ENCODE measurements at places on chromosomes 2 and 18.

GRCh38 chr18:70047931-70048603 is 100.4 kb upstream of the CD226 start:
- DNase-seq: peak; percentile 64

GRCh38 chr2:240832921-240833494 is 13.0 kb upstream of the KIF1A start:
- DNase-seq: no peak

- DNase-seq: peak; percentile 87
Measured at GRCh38 chr2:106147159-106147558, 46.9 kb downstream of the UXS1 start.

GRCh38 chr2:128411431-128411830 is 92.8 kb upstream of the HS6ST1 start:
- no peak for DNase-seq

DNA sequence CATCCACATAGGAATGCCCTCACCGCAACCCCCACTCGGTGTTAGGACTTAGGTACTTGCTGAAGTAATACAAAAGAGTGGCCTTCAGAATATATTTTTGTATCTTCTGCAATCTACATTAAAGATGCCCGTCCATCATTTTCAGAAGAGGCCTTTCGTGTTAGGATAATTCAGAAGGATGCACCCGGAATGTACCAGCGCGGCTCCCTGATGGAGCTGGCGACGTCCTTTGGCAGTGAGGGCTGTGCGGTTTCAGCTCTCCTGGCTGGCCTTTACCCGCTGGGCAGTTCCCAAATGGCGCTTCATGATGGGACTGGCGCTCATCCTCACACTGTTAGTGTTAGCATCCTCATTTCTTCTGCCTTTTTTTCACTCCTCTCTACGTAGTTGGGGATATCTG is 15.3 kb downstream of the TWIST2 start:
- DNase-seq: peak; percentile 73

DNA sequence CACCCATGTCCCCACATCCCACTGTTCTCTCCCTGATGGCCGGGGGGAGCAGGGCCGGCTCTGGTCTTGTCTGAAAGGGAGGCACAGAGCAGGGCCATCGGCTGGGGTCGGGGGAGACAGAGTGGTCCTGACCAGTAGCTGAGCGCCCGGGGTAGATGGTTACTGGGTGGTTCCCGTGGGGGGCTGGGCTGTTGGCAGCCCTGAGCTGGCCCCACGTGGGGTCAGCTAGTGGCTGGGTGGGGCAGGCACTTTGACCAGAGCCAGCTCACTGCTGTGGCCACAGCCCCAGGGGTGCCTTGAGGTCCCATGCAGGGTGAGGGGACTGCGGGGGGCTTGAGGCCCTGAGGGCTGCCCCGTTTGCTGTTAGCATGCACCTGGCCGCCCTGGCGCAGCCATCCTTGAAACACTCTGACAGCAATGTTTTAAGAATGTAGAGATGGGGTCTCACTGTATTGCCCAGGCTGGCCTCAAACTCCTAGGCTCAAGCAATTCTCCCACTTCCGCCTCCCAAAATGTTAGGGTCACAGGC is 12.3 kb upstream of the NEU4 start:
- DNase-seq: no peak

- DNase-seq: peak; percentile 56
Measured at GRCh38 chr2:63023444-63023843, 27.2 kb upstream of the OTX1 start.

DNA sequence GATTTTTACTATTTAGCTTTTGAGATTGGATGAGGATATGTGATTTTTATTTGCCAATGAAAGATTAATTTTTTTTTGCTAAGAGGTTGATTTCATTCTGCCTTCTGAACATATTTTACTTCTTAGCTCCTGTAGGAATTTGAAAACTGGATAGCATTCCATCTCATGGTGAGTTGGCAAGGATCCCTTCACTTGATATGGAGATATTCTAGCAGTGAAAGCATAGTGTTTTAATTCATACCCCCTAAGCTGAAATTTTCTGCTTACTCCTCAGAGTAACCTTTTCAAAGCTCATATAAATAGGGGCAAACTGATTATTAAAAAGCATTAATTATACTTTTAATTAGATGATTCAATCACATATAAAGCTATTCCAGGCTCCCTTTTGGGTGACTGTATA is 61.0 kb upstream of the KCNJ3 start:
- DNase-seq: no peak

DNA sequence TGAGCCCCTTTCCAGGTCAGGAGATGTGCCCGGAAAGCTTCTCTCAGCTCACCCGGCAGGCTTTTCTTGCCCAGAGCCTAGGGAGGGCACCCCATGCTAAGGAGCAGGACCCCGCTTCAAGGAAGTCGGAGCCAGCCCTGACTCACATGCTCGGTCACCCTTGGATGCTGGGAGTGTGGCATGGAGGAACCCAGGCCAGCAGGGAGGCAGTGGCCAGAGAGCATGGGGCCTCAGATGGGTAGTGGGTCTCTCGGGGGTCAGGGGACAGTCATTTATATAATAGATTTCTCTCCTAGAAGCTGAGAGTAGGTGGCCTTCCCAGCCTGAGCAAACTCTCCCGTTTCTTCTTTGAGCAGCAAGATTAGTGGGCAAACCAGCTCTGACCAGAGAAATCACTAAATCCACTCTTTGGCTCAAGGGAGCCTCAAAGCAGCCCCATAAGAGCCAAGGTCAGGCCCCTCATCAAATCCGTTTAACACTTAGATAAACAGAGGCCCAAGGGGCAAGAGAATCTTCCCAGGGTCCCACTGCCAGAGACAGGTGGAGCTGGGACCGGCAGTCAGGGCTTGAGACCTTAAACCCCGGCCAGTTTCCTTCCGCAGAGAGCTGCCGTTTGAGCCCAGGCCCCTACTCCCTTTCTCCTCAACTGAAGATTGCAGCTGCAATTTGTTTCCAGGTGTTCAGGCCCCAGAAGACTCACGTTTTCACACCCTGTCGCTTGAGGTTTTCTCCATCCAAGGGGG is 113.1 kb downstream of the CYP26B1 start:
- no peak for DNase-seq

- DNase-seq: peak; percentile 20
Measured at GRCh38 chr2:210399440-210400041, 77.0 kb downstream of the LANCL1 start.

GRCh38 chr2:18498531-18498930 is 61.9 kb downstream of the RDH14 start:
- no peak for DNase-seq

DNA sequence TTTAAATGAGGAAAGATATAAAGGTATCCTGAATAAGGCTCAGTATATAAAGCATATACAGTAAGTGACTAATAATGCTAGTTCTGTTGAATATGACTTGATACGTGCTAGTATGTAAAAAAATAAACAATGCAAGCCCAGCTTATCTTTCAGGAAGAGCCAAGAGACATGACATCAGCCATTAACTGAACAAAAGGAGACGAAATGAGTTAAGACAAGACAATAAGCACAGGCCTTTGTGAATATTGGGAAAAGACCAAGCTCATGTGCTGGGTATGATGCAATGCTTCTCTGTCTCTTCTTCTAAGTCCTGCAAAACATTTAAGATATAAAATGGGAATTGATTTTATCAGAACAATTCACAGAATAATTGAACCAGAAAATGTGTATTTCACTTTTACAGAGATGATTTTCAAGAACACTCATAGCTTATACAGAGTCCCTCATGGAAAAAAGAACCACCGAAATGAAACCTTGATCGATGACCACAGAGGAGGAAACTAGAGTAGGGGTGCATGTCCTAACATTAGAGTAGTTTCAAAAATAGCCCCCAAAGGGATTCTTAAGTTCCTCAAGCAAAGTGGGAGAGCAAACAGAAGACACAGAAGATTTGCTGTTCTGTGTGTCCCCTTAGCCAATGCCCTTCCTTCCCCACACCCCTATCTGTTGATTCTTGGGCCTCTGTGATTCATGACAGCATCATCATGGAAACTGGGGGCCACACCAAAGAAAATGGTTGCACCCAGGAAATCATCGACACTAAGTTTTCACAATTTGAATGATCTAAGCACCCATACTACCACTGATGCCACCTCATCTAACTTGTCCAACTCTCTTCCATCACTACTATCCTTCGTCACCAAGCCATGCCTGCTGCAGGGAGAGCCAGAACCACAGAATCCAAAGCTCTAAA is 68.0 kb upstream of the CRIM1 start:
- peak; percentile 16 for DNase-seq

DNA sequence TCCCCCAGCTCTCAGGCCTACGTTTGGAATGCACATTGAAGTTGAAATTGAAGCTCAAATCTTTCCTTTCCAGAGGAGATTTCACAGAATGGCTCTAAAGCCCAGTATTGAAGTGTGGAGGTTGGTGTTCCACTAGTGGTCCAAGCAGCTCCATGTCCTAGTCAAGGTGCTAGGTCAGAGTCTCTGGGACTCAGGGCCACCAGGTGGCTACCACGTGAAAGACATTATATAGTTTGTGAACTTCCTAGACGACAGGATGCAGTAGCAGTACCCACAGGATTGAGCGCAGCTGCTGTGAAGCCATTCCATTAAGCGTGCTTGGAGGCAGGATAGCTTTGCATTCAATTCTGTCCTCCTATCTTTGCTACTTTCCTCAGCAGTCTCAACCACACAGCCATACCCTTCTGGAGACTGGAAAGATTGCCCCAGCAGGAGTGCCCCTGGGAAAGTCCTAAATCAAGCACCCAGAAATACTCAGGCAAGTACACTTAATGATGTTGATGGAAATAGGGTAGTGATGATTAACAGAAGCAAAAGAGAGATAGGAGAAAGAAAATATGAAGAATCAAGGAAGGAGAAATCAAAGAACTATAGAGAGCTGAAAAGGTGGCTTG is 4.7 kb upstream of the TGFA start:
- no peak for DNase-seq

- DNase-seq: peak; percentile 23
Measured at GRCh38 chr2:218161644-218162043, 5.1 kb downstream of the CXCR1 start.

- peak; percentile 3 for DNase-seq
Measured at GRCh38 chr2:177893880-177894279, 178.7 kb downstream of the PDE11A start.

DNA sequence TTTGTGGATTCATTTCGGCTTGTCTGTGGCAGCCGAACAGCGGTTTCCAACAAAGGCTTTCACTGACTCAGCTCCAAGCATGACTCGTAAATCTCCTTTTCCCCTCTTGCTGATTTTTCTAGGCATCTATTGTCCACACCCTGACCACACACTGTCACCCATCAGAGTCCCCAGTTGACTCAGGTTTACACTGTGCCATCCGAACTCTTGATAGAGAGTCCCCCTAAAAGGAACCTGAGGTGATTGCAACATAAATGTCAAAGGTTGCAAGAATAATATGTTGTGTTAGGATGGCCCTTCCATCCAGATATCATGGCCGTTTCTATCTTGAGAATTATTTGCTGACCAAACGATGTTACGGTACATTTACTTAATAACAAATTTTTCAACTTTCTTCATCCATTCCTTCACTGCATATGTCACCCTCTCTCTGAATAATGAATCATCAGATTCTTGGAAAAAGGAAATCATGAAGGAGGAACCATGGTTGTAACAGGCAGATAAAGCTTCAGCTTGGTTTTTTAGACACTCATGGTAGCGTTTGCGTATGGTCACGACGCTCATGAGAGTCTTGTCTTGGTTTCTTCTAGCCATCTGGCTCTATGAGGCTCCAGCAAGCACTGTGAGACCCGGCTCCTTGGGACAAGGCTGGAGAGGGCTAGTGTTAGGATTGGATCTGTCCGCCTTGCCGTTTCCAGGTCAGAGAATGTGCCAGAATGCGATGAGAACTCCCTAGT is 72.1 kb downstream of the NPAS2 start:
- peak; percentile 76 for DNase-seq

GRCh38 chr2:74427551-74427950 is 6.0 kb downstream of the WDR54 start:
- DNase-seq: no peak

- DNase-seq: peak; percentile 80
Measured at GRCh38 chr2:109510136-109511028, 103.4 kb downstream of the SEPTIN10 start.

- DNase-seq: no peak
Measured at GRCh38 chr2:240397924-240398645, 37.4 kb upstream of the GPC1 start.

- no peak for DNase-seq
Measured at GRCh38 chr18:10770264-10770663, 244.4 kb downstream of the NAPG start.

DNA sequence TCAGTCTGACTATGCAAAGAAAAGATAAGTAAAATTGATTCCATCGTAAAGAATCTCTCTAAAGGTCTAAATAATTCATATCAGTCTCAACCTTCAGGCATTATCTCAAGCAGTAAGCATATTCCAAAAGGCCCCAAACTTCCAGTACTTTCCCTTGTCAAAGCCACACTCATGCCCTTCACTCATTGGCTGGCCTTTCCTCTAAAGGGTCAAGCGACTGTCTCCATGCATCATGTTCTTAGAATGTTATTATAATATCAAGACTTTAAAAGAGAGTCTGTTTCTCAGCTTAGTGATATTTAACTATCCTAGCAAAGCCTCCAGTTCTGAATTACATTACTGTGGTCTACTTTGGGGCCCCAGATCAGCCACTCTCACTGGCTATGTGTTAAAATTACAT is 271.3 kb downstream of the MREG start:
- peak; percentile 33 for DNase-seq

DNA sequence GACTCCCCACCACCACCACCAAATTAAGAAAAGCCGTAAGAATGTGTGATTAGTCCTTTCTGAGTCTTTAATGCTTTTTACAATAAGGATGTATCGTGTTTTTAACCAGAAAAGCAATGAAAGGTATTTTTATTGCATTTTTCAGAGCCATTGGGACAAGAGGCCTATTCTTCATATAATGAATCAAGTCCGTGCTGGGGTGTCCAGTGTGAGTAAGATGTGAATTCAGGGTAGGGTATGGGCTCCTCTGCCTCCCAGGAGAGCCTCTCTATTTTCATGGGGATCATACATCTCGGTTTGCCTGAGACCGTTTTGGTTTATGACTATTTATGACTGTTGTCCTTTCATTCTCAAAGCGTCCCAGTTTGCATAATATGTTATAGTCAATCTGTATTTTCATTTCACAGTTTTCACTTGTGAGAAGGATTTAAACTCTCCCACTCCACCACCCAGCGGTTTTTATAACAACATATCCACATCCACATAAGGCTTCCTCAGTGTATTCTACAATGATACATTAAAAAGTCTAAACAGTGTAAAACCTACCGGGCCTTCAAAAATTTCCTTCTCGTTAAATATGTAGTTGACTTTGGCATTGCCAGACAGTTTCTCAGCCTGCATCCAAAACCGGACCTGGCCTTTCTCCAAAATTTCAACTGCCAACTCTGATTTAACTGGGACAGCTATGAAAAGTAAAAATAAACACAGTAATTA is 80.8 kb upstream of the LPIN2 start:
- DNase-seq: peak; percentile 37

- no peak for DNase-seq
Measured at GRCh38 chr2:134906726-134907125, 11.9 kb upstream of the CCNT2 start.
